NCI-H187 (cell line): ENCODE measurements at places on chromosomes 3 and 15.
A peak's percentile ranks its signal among the peaks of the same experiment; 100 is the strongest.

GRCh38 chr3:177827511-177828207 lies 630.4 kb upstream of the TBL1XR1 start:
- no peak for DNase-seq

DNA sequence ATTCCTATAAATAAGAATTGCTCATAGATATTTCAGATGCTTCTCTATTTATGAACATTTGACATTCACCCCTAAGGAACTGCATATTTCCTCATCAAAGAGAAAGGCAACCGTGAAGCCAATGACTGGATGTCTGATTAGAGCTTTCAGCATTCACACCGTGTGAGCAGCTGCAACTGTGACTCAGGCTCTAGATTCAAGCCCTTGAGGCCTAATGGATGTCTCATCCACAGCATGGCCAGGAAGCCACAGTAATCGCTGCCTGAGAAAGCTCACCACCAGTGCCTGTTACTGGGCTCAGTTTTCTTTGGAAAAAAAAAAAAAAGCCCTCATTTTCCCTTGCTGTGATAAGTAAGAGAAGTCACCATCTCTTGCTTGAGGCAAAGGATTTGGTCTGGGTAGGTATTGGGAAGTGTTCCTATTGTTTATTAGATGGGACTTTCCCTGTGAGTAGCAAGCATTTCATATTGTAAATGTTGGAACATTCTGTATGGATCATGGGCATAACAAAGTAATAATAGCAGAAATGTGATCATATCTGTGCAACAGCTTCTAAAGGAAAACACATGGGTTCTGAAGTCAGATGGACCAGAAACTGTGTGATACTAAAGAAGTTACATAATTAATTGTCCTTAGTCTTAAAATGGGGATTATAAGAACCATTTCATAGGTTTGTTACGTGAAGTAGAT lies 783.7 kb downstream of the AGBL1 start:
- no peak for DNase-seq

GRCh38 chr3:67461667-67462142 lies 192.7 kb downstream of the SUCLG2 start:
- no peak for DNase-seq

DNA sequence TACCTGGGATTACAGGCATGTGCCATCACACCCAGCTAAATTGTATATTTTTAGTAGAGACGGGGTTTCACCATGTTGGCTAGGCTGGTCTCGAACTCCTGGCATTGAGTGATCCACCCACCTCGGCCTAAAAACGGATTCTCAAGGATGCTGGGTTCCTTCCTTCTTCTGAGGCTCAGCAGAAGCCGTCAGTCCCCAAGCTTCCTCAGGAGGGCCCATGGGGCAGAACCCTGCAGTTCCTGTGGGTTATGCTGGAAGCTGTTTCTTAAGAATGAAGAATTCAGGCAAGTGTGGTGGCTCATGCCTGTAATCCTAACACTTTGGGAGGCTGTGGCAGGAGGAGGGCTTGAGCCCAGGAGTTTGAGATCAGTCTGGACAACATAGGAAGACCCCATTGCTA lies 29.0 kb upstream of the ZNF710 start:
- no peak for DNase-seq

DNA sequence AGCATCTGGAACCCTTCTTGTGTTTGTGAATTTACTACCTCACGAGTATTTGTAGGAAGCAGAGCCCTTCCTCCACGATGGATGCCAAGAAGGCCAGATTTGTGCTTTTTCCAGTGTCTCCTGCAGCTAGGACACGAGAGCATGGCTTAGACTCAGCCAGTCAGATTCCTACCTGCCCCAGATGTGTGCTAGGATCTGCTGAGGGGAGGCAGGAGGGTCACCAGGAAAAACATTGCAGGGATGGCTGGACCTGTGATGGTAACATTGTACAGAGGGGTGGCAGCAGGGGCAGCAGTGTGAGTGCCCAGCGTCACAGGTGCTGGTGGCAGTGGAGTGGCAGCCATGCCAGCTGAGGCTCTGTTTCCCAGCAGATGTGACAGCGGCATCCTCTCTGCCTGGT lies 285.3 kb downstream of the FAM43A start:
- no peak for DNase-seq

- no peak for DNase-seq
These were observed 3.4 kb upstream of the TPM1 start for GRCh38 chr15:63038926-63039673.

DNA sequence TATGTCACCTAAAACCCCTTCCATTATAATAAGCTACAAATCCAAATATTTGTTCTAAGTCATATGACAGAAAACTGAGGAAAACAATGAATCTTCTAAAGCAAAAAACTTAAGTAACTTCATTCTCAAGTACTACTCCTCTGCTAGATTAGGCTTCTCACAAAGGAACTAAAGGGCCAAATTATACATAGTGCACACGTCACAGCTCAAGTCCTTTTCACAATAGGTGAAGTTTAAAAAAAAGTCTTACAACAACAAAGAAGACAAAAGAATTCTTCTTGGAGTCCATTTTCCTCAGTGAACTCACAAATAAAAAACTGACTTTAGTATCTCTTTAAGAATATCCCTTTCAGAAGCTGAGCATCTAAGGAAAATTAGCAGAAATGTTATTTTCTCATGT lies 479.9 kb downstream of the MAGI1 start:
- DNase-seq, result no peak

DNA sequence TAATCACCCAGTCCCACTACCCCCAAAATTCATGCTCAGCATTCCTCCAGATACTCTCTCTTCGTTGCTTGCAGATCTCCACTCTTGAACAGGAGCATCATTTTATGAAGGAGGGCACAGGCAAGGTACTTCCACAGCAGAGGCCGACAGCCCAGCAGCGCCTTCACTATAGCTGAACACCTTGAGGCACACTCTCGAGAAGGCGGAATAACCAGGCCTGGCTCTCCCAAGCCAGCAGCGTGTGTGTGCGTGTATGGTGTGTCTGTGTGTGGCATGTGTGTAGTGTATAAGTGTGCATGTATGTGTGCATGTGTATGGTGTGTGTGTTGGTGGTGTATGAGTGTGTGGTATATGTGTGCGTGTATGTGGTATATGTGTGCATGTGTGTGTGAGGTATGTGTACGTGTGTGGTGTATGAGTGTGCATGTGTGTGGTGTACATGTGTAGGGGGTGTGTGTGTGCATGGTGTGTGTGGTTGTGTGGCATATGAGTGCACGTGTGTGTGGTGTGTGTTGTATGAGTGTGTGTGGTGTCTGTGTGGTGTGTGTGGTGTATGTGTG lies 161.8 kb downstream of the XXYLT1 start:
- DNase-seq, result no peak

- DNase-seq, result no peak
These were observed 201.1 kb upstream of the BHLHE40 start for GRCh38 chr3:4778119-4778518.

- no peak for DNase-seq
These were observed 143.9 kb downstream of the LSAMP start for GRCh38 chr3:116301422-116301821.

GRCh38 chr3:29384640-29385039 lies 103.8 kb downstream of the RBMS3 start:
- DNase-seq, result no peak

GRCh38 chr3:178277605-178278004 lies 258.6 kb upstream of the KCNMB2 start:
- DNase-seq, result no peak

DNA sequence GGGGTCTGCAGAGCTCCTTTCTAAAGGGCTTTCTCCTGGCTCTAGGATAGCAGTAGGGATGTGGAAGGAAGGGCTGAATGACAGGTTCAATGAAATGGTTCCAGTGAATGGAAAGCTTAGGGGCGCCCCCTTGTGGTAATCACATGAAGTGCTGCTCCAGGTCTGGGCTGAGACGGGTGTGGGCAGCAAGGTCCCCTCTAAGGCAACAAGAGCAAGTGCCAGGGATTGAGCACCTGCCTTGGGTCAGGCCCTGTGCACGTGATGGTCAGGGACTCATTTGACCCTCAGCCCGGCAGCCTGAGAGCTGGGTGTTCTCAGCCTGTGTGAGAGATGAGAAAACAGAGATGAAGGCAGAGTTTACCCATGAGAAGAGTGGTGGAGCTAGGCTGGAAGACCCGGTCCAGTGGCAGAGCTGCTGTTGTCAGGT lies 12.1 kb upstream of the CX3CR1 start:
- peak; percentile 9 for DNase-seq

GRCh38 chr3:141870091-141870687 lies 6.3 kb upstream of the ATP1B3 start:
- no peak for DNase-seq

- no peak for DNase-seq
These were observed 965.0 kb downstream of the MCTP2 start for GRCh38 chr15:95196176-95196915.

- no peak for DNase-seq
These were observed 18.4 kb downstream of the HDAC11 start for GRCh38 chr3:13498354-13499060.

- no peak for DNase-seq
These were observed 178.0 kb upstream of the UMPS start for GRCh38 chr3:124552224-124552623.

- no peak for DNase-seq
These were observed 345.8 kb upstream of the ADAMTS9 start for GRCh38 chr3:65033576-65033975.

DNA sequence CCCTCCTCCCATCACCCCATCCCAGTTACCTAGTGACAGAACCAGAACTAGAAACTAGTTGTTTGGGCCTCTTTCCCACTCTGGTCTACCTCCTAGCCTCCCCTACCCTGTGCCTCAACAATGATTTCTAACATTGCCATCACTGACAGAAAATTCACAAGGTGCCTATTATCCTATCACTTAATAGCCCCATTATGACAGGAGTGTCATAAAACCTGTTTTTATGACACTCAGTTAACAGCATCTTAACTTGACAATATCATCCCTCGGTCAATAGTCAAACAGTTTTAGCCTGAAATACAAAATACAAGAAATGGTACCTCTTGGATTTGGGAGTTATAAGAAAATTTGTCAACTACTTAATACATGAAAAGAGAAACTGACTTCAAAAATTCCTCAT lies 46.5 kb downstream of the ULK4 start:
- no peak for DNase-seq

DNA sequence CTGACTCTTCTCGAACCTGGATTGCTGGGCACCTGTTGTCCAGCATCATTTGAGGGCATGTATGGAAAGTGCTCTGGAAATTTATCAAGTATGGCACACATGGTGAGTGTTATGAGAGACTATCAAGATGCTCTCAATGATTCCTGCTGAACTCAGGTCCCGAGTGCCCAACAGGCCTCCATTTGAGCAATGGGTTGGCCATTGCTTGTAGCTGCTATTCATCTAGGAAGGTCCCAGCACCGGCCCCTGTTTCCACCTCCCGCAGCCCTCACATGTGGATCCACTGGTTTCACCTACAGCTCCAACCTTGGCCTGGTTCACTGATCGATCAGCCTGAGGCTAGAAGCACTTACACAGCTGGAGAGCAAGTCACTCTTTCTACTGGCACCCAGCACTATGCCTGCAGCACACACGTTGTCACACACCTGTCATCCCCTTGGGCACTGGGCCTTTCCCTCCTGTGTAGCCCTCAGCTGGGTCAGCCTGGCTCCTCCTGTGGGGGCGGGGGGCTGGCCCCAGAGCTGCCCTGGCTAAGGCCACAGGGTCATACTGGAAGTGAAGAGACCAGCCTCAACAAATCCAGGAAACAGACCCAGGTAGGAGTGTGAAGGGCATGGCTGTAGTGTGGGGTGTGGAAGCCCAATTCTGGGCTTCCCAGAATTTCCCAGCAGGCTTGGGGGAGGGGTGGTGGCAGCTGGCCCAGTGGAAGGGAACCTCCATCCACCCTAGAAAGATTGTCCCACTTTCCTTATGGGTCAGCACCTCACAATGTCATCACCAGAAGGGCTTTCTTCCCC lies 41.7 kb upstream of the SMAD3 start:
- DNase-seq, result no peak

DNA sequence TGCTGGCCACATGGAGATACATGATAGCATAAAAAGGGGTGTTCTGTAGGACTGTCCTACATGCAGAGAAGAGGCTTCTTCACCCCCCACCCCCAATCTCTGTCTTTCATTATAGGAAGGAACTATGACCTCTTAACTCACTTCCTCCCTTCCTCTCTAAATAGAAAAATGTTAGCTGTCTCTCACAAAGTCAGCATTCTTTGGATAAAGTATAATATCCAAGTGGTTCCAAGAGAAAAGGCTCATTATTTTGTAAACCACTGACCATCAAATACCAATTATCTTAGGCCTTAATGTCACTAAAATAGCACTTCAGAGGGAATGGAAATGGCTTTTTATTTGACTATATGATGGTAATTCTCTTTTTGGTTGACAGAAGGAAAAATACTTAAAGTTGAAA lies 95.3 kb upstream of the SLC2A2 start:
- no peak for DNase-seq

DNA sequence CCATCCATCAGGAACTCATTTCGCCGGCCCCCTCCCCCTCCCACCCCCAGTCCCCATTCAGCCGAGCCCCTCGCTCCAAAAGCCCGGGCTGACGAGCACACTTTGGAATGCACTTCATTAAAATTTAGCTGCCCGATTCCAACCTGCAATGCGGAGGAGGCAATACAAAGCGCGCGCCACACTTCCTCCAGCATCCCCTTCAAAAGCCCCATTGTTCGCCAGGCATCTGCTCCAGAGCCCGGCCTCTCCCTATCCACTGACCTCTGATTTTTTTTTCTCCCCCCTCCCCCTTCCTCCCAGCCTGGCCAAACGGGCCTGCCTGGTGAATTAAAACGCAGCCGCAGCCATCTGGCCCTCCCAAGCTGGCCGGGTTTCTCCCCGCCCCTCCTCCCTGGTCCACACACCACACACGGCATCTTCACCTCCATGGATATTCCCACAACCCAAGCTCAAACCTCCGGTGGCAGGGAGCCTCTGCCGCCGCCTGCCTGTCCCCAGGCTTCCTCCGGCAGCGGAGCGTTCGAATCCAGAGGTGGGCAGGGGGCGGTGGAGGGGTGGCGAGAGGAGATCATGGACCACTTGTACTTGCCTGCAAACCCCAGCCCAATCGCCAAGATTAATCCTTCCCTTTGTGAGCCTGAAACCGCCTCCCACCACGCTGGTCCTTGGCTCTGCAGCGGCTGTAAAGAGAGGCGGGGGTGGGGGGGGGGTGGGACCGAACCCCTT lies 441.3 kb downstream of the MAGI1 start:
- DNase-seq, result no peak

- peak; percentile 54 for DNase-seq
These were observed 227.8 kb upstream of the CTNNB1 start for GRCh38 chr3:40971191-40972168.

- no peak for DNase-seq
These were observed 29.0 kb downstream of the HGD start for GRCh38 chr3:120652896-120653545.
